Activated CD4-positive, alpha-beta T cell treated with anti-CD3 and anti-CD28 coated beads, Interleukin-2, amount 10 ng/mL, durations not matched to agents 7 days and 5 days (primary cell): ENCODE measurements at places on chromosomes 11 and 22. TPM values are rescaled to one million over a fixed set of nuclear protein-coding genes. Genes with fewer than 3 reads are reported as not detected.

The TMEM121B gene
- 0.06 TPM for total RNA-seq

The UVRAG gene
- total RNA-seq = 16.8 TPM

The THY1 gene
- not detected for total RNA-seq

- H3K27me3 ChIP-seq = no peaks in the 10 kb centered on the region
- H3K4me1 ChIP-seq = peaks cover 3% of the 10 kb centered on the region
- DNase-seq = no peak
- no peak overlapping the region for H3K27ac ChIP-seq
- no peak overlapping the region for H3K4me3 ChIP-seq
Measured at GRCh38 chr22:31895411-31896123, 48.8 kb upstream of the YWHAH start.

DNA sequence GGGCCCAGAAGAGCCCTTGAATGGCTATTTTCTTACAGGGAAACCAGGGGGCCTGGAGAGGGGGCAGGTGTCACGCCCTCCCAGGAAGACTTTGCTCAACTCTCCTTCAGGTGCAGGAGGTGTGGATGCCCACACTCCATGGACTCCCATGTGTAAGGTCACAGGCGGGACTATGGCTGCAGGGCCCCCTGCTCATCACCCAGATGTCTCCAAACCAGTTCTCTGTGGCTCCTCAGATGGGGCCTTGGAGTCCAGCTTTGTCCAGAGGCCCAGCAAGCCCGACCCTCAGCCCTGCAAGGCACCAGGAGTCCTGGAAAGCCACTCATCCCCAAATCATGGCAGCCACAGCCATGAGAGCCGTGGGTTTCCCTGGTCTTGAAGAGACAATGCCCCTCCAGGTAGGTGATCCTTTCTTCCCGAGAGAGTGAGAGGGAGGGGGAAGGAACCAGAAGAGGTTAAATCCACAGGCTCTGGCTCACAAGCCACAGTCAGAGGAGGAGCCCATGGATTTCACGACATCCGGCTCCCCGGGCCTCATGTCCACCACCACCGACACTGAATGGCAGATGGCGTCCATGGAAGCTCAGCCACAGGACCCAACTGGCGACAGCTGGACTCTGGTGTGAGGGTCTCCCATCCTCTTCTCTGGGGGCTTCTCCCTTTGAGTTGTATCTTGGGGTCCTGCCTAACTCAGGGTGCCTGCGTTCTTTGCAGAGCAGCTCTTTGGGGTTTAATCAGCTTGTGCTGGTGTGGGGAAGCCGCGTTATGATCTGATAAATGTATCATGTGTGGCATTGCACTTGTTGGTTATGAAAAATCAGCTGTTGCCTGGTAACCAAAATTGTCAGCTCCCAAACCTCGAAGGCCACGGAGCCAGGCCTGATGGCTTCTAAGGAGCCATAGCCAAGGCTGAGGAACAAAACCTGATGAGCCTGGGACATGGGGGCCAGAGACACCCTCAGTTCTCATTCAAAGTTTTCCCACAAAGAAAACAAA, 620.4 kb downstream of the BRD1 start:
- H3K27ac ChIP-seq = no peak overlapping the region
- H3K36me3 ChIP-seq = no peaks in the 10 kb centered on the region
- H3K4me1 ChIP-seq = no peaks in the 10 kb centered on the region
- no peak overlapping the region for H3K4me3 ChIP-seq
- no peaks in the 10 kb centered on the region for H3K27me3 ChIP-seq

DNA sequence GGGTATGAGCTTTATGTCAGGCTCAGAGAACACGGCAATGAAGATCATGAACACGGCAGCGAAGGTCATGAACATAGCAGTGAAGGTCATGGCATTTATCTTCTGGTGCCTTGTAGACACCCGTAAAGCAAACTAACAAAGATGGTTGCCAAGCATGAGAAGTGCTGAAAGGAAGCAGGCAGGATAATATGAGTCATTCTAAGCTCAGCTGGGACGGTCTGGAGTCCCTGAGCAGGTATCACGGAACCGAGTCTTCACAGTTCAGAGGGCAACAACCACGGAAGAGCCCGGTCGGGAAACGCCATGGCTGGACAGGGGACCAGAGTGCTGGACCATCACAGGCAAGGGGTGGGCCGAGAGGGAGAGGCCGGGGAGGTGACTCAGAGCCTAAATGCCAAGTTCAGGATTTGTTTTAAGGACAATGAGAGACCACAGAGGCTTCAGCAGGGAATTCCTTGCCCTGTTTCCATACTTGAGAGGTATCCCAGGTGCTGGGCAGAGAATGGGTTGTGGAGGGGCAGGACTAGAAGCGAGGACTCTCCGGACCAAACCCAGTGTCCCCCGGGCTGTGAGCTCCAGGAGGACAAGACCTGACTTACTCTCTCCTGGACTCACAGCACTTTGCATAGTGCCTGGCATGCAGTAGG, 13.1 kb upstream of the MS4A10 start:
- H3K27me3 ChIP-seq = peaks cover 2% of the 10 kb centered on the region
- no peak overlapping the region for H3K27ac ChIP-seq
- H3K36me3 ChIP-seq = no peaks in the 10 kb centered on the region
- no peak for DNase-seq
- peaks cover 9% of the 10 kb centered on the region for H3K4me1 ChIP-seq
- no peak overlapping the region for H3K4me3 ChIP-seq

DNA sequence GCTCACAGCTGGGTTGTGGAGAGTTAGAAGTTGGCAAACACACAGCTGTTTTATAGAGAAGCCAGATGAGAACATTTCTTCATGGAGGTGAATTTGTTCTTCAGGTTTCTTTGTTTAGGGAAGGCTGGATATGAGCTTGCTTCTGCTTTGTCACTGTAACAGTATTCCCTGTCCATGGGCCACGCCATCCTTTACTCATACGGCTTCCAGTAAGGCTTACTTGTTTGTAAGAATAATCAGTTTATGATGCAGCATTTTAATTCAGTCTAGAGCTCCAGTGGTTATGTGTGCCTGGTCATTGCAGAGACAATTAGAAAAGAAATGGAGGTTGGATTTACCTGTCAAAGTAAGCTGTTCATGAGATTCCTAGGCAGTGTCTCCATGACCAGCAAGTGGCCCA, 131.8 kb downstream of the TRIM44 start:
- H3K27ac ChIP-seq = no peak overlapping the region
- H3K4me1 ChIP-seq = no peaks in the 10 kb centered on the region
- peaks cover 3% of the 10 kb centered on the region for H3K36me3 ChIP-seq
- no peak overlapping the region for H3K4me3 ChIP-seq
- DNase-seq = no peak
- no peaks in the 10 kb centered on the region for H3K27me3 ChIP-seq

- DNase-seq = no peak
- H3K4me3 ChIP-seq = no peak overlapping the region
- no peaks in the 10 kb centered on the region for H3K36me3 ChIP-seq
- peaks cover 30% of the 10 kb centered on the region for H3K27me3 ChIP-seq
- H3K27ac ChIP-seq = no peak overlapping the region
Measured at GRCh38 chr11:76215941-76216340, 9.6 kb upstream of the WNT11 start.

DNA sequence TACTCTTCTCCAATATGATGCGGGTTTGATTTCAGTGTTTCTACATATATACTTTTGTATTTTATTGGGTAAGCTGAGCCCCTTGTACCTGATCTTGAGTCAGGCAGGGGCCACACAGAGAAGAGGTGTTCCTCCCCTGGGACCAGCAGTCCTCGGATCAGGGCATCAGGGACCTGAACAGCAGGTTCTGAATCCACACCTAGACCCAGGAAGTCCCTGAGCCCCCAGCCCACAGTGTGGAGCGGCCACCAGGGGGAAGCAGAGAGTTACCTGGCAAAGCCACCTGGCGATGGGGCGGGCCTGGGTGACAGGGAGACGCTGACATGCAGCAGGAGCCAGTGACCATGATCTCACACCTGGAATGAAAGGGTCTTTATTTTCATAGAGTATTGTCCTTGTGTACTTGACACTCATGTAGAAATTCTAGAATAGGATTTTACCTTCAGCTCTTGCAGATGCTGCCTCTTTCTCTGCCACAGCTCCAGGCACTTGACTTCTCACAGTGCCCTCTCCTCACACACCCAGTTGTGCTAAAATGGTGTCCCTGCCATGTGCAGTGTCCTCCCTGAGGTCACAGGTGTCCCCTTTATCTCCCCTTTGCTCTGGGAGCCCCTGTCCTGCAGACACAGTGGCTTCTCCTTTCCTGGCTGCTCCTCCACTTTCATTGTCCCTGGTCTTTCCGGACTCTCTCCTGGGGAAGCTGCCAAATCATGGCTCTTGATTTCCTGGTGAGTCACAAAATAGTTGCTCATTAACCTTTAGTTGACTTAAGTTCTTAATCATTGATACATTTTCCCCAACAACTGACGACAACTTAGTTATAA, 48.5 kb downstream of the GGTLC2 start:
- H3K4me1 ChIP-seq = no peaks in the 10 kb centered on the region
- H3K36me3 ChIP-seq = no peaks in the 10 kb centered on the region
- H3K4me3 ChIP-seq = no peak overlapping the region
- no peaks in the 10 kb centered on the region for H3K27me3 ChIP-seq
- DNase-seq = peak; percentile 69

GRCh38 chr11:57481915-57482781, 21.8 kb downstream of the RTN4RL2 start:
- peaks cover 12% of the 10 kb centered on the region for H3K4me1 ChIP-seq
- H3K4me3 ChIP-seq = no peak overlapping the region
- H3K27me3 ChIP-seq = peaks cover 33% of the 10 kb centered on the region

DNA sequence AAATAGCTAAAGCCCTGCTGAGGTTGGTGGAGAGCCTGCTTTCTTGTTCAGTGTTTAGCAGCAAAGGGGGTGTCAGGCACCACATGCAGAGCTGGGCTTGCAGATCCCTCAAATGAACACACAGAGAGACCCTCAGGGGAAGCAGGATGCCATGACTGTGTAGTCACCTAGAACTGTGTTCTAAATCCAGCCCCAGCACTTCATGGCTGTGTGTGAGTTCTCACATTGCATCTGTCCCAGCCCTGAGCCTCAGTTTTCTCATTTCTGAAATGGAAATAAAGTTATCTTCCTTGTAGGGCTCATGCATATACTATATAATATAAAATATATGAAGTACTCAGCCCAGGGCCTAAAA, 47.1 kb downstream of the CWC15 start:
- peaks cover 15% of the 10 kb centered on the region for H3K36me3 ChIP-seq
- no peak overlapping the region for H3K4me3 ChIP-seq
- no peak for DNase-seq
- H3K27me3 ChIP-seq = no peaks in the 10 kb centered on the region
- peaks cover 42% of the 10 kb centered on the region for H3K4me1 ChIP-seq

DNA sequence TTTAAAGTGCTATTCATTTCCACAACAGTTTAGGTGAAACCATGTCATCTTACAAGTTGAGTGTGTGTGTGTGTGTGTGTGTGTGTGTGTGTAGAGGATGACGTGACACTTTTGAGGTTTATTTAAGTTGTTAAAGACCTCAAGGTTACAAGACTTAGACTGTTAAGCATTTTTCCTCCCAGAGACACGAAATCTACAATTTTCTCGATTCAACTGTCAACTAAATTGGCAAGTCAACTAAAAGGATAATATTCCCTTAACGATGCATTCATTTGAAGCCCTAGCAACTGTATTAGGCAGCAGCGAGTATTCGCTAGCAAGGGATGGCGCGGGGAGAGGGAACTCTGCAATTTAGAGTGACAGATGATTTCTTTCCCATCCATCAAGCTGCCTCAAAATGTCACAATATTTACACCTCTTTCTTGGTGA, 17.6 kb upstream of the BDNF start:
- no peak overlapping the region for H3K27ac ChIP-seq
- DNase-seq = no peak
- peaks cover 4% of the 10 kb centered on the region for H3K36me3 ChIP-seq
- peaks cover 58% of the 10 kb centered on the region for H3K27me3 ChIP-seq
- H3K4me3 ChIP-seq = no peak overlapping the region
- peaks cover 2% of the 10 kb centered on the region for H3K4me1 ChIP-seq
